ENCODE measurements at places on chromosomes 16 and 17. TPM values are rescaled to one million over a fixed set of nuclear protein-coding genes. Genes with fewer than 3 reads are reported as not detected.

FLOT2 gene
- 167 TPM for total RNA-seq

MAPT gene
- 0.69 TPM for total RNA-seq

TRPV3 gene
- total RNA-seq: 0.25 TPM

METTL9 gene
- 69.9 TPM for total RNA-seq

NR1D1 gene
- 29.5 TPM for total RNA-seq
